ENCODE measurements at places on chromosomes 3 and 15. TPM values are rescaled to one million over a fixed set of nuclear protein-coding genes. Genes with fewer than 3 reads are reported as not detected.

TPRG1 gene
- 23.1 TPM for total RNA-seq

NBEAL2 gene
- 245 TPM for total RNA-seq

LRRC31 gene
- 57.6 TPM for total RNA-seq

OPA1 gene
- 66.9 TPM for total RNA-seq

NRROS gene
- total RNA-seq, result 3.5 TPM

ARNT2 gene
- 2.5 TPM for total RNA-seq

FGF7 gene
- 1.2 TPM for total RNA-seq

C3orf85 gene
- 71.9 TPM for total RNA-seq

TEX55 gene
- not detected for total RNA-seq

GOLGA6L9 gene
- total RNA-seq, result 7.5 TPM

GRCh38 chr3:72161881-72162595 is 377.1 kb upstream of the PROK2 start:
- no peak overlapping the region for H3K27ac ChIP-seq
- H3K4me1 ChIP-seq, result no peaks in the 10 kb centered on the region
- no peaks in the 10 kb centered on the region for H3K27me3 ChIP-seq
- no peak overlapping the region for H3K4me3 ChIP-seq
- DNase-seq, result no peak
- no peaks in the 10 kb centered on the region for H3K36me3 ChIP-seq

- H3K4me1 ChIP-seq, result no peaks in the 10 kb centered on the region
- H3K36me3 ChIP-seq, result no peaks in the 10 kb centered on the region
- DNase-seq, result no peak
- no peak overlapping the region for H3K27ac ChIP-seq
Observed at GRCh38 chr3:17510265-17510664, 232.2 kb downstream of the TBC1D5 start.

- no peaks in the 10 kb centered on the region for H3K27me3 ChIP-seq
- H3K27ac ChIP-seq, result no peak overlapping the region
- no peaks in the 10 kb centered on the region for H3K36me3 ChIP-seq
Observed at GRCh38 chr15:39748276-39748675, 34.4 kb downstream of the FSIP1 start.

- no peaks in the 10 kb centered on the region for H3K4me1 ChIP-seq
- H3K27me3 ChIP-seq, result no peaks in the 10 kb centered on the region
- peak overlapping the region; percentile 55 for H3K27ac ChIP-seq
- DNase-seq, result no peak
- H3K36me3 ChIP-seq, result no peaks in the 10 kb centered on the region
Observed at GRCh38 chr3:10185804-10186762, 21.4 kb downstream of the IRAK2 start.

GRCh38 chr3:88180398-88180999 is 30.7 kb downstream of the C3orf38 start:
- H3K4me3 ChIP-seq, result no peak overlapping the region
- H3K4me1 ChIP-seq, result no peaks in the 10 kb centered on the region
- H3K27me3 ChIP-seq, result no peaks in the 10 kb centered on the region

- H3K36me3 ChIP-seq, result no peaks in the 10 kb centered on the region
- peak overlapping the region; percentile 92 for H3K4me3 ChIP-seq
- H3K27ac ChIP-seq, result peak overlapping the region; percentile 92
- no peak for DNase-seq
- no peaks in the 10 kb centered on the region for H3K27me3 ChIP-seq
- H3K4me1 ChIP-seq, result peaks cover 35% of the 10 kb centered on the region
Observed at GRCh38 chr3:16264174-16264707, 502 bp downstream of the DPH3 start.

DNA sequence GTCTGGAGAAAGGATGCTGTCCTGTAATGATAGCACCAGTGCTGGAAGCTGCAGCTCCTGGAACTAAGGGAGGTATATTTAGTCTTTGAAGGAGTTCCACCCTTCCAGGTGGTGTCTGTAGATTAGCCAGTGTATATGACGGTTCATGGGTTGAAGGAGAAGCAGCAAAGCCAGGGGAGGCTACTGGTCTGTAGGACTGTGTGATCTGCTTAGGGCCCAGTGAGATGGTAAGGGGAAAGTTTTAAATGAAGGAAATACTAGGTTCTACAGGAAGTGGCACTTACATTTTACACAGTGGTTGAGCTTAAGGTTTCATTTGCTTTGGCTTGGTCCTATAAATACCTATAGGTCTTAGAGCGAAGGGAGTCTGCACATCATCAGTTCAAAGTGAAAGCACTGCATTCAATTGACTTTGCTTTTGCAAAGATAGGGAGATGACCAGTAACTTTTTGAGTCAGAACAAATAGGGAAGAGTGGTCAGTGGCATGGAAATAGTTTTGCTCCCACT is 5.6 kb downstream of the SLC25A38 start:
- no peak overlapping the region for H3K4me3 ChIP-seq
- H3K27me3 ChIP-seq, result no peaks in the 10 kb centered on the region
- no peak overlapping the region for H3K27ac ChIP-seq
- H3K36me3 ChIP-seq, result no peaks in the 10 kb centered on the region
- no peak for DNase-seq
- no peaks in the 10 kb centered on the region for H3K4me1 ChIP-seq

DNA sequence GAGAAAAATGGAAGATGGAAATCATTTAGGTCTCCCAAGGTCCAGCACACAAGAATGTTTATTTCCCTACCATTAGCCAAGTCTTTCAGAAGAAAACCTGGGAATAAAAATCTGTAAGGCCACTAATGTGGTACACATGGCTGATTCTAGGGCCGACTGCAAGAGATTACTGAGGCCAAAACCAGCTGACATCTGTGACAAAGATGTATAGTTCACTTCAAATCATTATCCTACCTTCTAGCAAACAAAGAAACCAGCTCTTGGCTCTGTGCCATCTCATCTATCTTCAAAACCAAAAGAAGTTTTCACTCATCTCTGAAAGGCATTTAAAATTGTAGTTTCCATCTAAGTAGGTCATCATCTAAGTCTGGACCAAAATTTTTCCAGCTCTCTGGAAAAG is 43.9 kb downstream of the ERC2 start:
- no peak overlapping the region for H3K27ac ChIP-seq
- DNase-seq, result no peak
- H3K36me3 ChIP-seq, result no peaks in the 10 kb centered on the region

GRCh38 chr3:194686816-194687637 is 1.3 kb downstream of the FAM43A start:
- H3K36me3 ChIP-seq, result no peaks in the 10 kb centered on the region
- no peaks in the 10 kb centered on the region for H3K27me3 ChIP-seq
- peaks cover 45% of the 10 kb centered on the region for H3K4me1 ChIP-seq
- H3K27ac ChIP-seq, result peak overlapping the region; percentile 81
- DNase-seq, result peak; percentile 37

GRCh38 chr3:94036909-94037507 is 8.6 kb upstream of the STX19 start:
- no peaks in the 10 kb centered on the region for H3K27me3 ChIP-seq
- H3K36me3 ChIP-seq, result no peaks in the 10 kb centered on the region
- DNase-seq, result no peak
- H3K27ac ChIP-seq, result no peak overlapping the region
- no peaks in the 10 kb centered on the region for H3K4me1 ChIP-seq
- no peak overlapping the region for H3K4me3 ChIP-seq

GRCh38 chr3:62371720-62372591 is 1.4 kb downstream of the FEZF2 start:
- H3K27me3 ChIP-seq, result peaks cover 47% of the 10 kb centered on the region
- DNase-seq, result no peak
- H3K36me3 ChIP-seq, result no peaks in the 10 kb centered on the region
- H3K4me1 ChIP-seq, result no peaks in the 10 kb centered on the region

DNA sequence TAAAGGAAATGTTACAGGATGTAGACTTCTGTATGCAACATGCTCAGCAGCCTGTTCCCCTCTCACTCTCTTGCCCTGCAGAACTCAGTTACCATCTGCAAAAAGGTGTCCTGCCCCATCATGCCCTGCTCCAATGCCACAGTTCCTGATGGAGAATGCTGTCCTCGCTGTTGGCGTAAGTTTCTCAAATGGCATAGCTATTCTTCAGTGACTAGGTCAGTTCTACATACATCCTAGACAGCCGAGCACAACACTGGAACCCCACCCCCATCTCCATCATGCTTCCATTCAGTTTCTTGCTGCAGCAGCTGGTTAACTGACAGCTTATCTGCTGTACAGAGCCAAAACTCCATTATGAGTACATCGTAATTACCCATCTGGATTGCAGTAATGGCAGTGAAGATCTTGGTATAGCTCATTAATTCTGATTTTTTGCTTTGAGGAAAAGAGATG is 4.5 kb downstream of the THBS1 start:
- H3K27ac ChIP-seq, result peak overlapping the region; percentile 12
- H3K27me3 ChIP-seq, result no peaks in the 10 kb centered on the region

DNA sequence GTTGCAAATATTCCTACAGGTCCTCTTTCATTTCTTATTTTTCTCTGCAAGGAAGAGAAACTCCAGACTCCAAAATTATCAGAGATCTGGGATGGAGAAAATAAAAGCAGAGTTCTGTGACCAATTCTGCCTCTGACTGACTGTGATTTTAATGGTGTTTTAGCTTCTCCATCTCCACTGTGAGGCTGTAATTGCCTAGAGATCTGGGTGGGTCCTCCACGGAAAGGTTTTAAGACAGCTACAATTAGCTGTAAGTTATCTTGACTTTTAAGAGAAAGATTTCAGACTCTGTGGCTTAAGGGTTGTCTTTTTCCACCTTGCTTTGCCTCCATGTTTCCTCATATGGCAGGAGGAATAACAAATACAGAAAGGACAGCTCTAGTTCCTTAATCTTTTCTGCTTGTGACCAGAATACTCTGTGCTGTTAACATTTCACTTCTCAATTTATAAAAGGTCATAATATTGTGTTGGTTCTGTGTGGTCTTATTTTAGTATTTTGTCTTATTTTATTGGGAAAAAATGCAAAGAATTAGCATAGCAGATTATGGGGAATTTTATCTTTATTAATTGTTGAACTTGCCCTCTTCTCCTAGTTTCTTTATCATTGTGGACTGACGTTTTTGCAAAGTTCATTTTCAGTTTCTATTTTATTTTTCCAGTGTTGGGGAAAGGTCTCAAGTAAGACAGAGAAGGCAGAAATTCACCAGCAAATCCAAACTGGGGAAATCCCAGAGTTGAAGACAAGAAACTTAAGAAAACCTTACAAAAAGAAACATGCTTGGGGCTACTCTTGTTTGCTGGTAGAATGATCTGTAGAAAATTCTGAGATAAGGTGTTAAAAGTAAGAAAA is 157.9 kb downstream of the RAP2B start:
- peak overlapping the region; percentile 22 for H3K27ac ChIP-seq
- no peaks in the 10 kb centered on the region for H3K36me3 ChIP-seq
- no peaks in the 10 kb centered on the region for H3K27me3 ChIP-seq
- DNase-seq, result no peak
- no peak overlapping the region for H3K4me3 ChIP-seq
- no peaks in the 10 kb centered on the region for H3K4me1 ChIP-seq

GRCh38 chr3:32401556-32402081 is 10.0 kb downstream of the CMTM7 start:
- peak; percentile 89 for DNase-seq
- peak overlapping the region; percentile 48 for H3K4me3 ChIP-seq
- no peaks in the 10 kb centered on the region for H3K36me3 ChIP-seq
- no peaks in the 10 kb centered on the region for H3K27me3 ChIP-seq

- H3K27ac ChIP-seq, result no peak overlapping the region
- DNase-seq, result no peak
- H3K4me3 ChIP-seq, result no peak overlapping the region
- no peaks in the 10 kb centered on the region for H3K36me3 ChIP-seq
- H3K4me1 ChIP-seq, result no peaks in the 10 kb centered on the region
Observed at GRCh38 chr3:182292591-182292990, 500.7 kb upstream of the ATP11B start.

DNA sequence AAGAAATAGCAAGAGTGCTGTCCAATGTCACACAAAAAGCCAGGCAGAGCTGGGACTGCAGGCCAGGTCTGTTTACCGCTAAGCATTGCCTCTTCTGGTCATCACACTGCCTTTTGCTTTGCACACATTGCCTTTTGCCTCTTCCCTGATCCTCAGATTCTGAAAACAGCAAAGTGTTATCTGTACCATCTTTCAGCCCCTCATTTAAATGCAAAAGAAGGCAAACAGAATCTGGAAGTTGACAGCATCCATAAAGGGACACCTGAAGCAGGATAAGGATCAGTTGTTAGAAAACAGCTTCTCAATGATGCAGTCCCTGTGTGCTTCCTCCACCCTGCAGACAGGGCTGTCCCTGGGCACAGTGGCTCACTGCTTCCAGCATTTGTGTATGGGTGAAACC is 106.7 kb upstream of the RAD18 start:
- DNase-seq, result no peak
- no peaks in the 10 kb centered on the region for H3K4me1 ChIP-seq
- no peaks in the 10 kb centered on the region for H3K27me3 ChIP-seq
- H3K4me3 ChIP-seq, result no peak overlapping the region
- no peak overlapping the region for H3K27ac ChIP-seq

DNA sequence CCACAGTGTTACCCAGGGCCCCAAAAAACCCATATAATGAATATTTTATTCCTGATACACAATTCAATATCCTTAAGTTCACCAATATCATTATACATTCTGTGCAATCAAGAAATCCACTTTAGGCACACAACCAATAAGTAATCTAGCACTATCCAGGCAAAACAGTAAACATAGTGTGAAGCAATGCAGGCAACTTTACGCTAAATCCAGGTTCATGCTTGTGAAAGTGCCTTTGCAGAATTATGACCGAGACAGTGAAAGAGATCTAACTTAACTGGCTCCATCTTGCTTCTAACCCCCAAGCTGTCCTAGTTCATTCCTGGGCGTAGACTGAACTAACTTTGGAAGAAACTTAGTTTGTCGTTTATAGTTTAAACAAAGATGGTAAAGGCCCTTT is 34.2 kb upstream of the INO80 start:
- H3K4me1 ChIP-seq, result no peaks in the 10 kb centered on the region
- no peaks in the 10 kb centered on the region for H3K36me3 ChIP-seq
- no peak overlapping the region for H3K4me3 ChIP-seq
- no peaks in the 10 kb centered on the region for H3K27me3 ChIP-seq
- H3K27ac ChIP-seq, result no peak overlapping the region
- DNase-seq, result no peak

DNA sequence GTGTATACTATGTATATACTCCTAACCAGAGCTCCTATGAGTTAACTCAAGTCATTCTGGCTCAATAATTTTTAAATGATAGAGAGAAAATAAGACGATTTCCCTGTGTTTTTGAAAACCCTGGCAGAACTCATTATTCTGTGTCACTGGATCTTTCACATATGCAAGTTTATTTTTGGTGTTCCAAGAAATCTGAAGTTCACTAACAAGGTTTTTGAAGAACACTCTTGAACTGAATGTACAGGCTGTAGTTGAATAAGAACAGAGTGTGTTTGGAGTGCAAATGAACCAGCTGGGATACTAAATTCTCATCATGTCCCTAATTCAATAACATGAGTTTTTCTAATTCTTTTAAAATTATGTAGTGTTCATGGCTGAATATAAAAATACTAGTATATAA is 466.9 kb upstream of the SUCLG2 start:
- H3K4me1 ChIP-seq, result no peaks in the 10 kb centered on the region
- no peak overlapping the region for H3K27ac ChIP-seq
- H3K4me3 ChIP-seq, result no peak overlapping the region

- no peak for DNase-seq
- no peak overlapping the region for H3K27ac ChIP-seq
- no peaks in the 10 kb centered on the region for H3K36me3 ChIP-seq
- no peak overlapping the region for H3K4me3 ChIP-seq
Observed at GRCh38 chr3:134898181-134898754, 103.2 kb downstream of the EPHB1 start.

Data from Peyer's patch (tissue), 4 donors.